Naive thymus-derived CD4-positive, alpha-beta T cell (primary cell): ENCODE measurements at places on chromosomes 7 and 10. TPM values are rescaled to one million over a fixed set of nuclear protein-coding genes. Genes with fewer than 3 reads are reported as not detected.

Gene GRID1
- not detected in 2 replicates for total RNA-seq

Gene CALML3
- not detected for total RNA-seq

Gene SMIM30
- 9.9 TPM for total RNA-seq

Gene EIF4H
- 223 TPM for total RNA-seq

Gene CYP3A7
- not detected for total RNA-seq

Gene BUD23
- 71.3 and 72.0 TPM in 2 replicates for total RNA-seq

Gene GPR15LG
- total RNA-seq: not detected

Gene LIPF
- not detected for total RNA-seq

Gene PON1
- total RNA-seq: not detected

GRCh38 chr7:16616542-16616941 lies 29.0 kb downstream of the ANKMY2 start:
- no peak for DNase-seq

- DNase-seq: no peak
Measured at GRCh38 chr7:132225216-132226030, 350.8 kb downstream of the PLXNA4 start.

DNA sequence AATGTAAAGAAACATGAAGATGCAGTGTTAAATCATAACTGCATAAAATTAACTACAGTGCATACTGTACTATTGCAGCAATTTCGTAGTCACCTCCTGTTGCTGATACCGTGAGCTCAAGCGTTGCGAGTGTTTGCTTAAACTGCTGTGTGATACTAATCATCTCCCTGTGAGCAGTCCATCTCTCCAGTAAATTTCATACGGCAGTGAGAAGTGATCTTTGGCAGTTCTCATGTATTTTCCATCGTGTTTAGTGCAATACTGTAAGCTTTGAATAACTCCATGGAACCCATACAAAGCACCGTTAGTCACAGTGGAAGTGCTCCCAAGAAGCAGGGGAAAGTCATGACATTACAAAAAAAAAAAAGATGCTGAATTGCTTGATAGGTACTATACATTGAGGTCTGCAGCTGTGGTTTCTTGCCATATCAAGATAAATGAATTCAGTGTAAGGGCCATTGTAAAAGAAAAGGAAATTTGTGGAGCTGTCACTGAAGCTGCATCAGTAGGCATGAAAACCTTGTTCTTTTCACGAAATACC lies 360.4 kb downstream of the EXOC4 start:
- no peak for DNase-seq

- no peak for DNase-seq
Measured at GRCh38 chr10:10847387-10847786, 170.3 kb upstream of the CELF2 start.

DNA sequence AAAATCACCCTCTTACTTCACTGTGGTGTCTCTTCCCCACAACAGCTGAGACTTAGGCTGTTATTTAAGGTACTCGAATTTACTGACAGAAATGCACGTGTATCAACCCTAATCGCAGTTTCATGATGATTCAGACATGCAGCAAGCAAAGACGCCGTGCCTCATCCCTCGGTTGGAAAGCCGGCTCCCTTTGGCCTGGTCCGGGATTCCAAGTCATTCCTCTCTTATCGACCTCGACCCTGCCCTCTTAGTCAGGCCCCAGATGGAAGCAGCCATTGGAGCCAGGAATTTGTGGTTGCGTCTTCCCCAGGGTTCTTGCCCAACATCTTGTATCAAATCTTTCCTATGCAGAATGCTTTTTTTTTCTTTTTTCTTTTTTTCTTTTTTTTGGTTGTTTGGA lies 229.5 kb downstream of the GATA3 start:
- DNase-seq: no peak

DNA sequence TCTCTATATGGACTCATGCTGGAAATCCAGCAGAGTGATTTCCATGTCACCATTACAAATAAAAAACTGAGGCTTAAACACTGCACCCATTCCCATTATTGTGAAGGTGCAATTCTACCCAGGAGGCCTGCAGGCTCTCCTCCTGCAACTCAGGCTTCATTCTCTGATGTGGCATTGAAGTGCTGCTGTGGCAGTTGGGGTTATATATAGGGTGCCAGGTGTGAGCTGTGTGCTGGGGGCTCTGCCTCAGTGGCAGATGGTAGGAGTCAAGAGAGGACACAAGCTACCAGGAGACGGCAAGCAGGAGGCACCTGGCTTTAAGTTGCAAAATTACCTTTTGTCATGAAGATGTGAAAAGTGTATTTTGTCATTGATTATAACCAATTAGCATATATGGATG lies 21.3 kb downstream of the ZNF107 start:
- DNase-seq: no peak

DNA sequence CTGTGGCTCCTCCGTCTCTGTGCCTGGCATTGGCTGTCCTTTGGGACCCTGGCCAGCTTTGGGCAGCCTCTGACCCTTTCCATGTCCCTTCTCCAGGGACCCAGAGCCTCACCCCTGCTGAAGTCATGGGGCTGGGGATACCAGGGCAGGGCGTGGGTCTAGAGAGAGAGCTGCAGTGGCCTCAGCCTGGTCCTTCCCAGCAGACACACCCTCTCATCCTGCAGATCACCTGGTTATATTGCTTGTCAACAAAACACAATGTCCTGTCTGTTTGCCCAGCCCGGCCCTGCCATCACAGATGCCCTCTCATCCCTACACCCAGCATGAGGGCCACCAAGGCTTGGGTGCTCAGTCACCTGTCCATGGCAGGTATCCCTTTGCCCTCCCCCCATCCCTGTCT lies 1.8 kb downstream of the MUC17 start:
- DNase-seq: no peak

DNA sequence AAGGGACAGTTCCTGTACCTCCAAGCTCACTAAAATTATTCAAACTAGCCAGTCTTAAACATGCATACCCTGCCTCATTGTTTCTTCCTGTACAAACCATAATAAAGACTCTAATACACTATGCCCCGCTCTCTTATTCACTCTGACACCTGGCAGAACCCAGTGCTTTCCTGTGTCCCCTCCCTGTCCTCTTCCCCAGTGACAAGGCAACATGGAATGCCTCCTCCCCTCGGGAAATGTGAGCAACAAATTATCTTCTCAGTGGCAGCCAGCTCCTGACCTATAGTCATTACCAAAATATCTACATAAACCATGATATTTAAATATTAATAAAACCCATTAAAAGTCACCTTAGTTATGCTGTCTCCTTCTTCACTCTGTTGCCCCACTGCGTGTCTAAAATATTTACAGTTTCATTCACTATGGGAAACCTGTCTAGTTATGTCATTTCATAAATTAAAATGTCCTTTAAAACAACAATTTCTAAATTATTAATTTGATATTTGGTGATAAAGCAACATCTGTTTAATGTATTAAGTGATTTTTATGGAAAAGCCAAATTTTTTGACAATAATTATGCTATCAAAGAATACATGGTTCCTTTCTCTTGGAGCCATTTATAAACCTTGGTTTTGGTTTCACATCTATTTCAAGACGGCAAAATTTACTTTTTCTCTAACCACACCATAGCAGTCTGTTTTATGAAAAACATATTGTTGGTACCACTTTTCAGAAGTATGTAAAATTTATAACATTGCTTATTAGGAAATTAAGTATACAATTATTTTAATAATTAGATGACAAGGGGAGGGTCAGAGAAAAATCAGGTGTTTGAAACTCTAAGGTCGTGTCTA lies 1355.2 kb downstream of the XPNPEP1 start:
- no peak for DNase-seq

- DNase-seq: no peak
Measured at GRCh38 chr7:17448479-17449423, 150.3 kb downstream of the AHR start.

DNA sequence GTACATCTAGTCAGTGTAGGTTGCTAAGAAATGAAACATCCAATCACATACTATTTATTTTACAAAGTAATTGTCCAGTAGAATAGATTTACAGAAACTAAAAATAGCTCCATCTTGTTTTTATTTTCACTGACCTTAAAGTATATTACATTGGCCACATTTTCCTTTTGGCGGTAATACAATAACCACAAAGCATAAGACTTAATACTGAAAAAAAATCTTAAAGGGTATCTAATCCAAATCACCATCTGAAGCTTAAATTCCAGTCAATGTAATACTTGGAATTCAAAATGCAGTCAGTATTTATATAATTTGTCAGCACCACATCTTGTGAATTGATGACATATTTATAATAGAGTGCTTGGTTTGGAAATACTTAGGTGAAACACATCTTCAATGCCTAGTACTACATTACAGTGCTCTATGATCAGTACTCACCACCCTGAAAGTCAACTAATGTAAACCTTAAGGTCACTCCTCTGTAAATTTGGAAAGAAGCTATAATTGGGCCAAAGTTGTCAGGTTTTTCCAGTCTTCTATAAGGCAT lies 8.9 kb downstream of the ANKMY2 start:
- DNase-seq: no peak

- no peak for DNase-seq
Measured at GRCh38 chr7:43825391-43825808, 43.9 kb downstream of the MRPS24 start.

- no peak for DNase-seq
Measured at GRCh38 chr7:82294382-82294784, 149.2 kb downstream of the CACNA2D1 start.

- DNase-seq: no peak
Measured at GRCh38 chr10:9274206-9274755, 1219.8 kb downstream of the GATA3 start.

- DNase-seq: no peak
Measured at GRCh38 chr7:107644309-107644974, 16.2 kb upstream of the SLC26A4 start.

DNA sequence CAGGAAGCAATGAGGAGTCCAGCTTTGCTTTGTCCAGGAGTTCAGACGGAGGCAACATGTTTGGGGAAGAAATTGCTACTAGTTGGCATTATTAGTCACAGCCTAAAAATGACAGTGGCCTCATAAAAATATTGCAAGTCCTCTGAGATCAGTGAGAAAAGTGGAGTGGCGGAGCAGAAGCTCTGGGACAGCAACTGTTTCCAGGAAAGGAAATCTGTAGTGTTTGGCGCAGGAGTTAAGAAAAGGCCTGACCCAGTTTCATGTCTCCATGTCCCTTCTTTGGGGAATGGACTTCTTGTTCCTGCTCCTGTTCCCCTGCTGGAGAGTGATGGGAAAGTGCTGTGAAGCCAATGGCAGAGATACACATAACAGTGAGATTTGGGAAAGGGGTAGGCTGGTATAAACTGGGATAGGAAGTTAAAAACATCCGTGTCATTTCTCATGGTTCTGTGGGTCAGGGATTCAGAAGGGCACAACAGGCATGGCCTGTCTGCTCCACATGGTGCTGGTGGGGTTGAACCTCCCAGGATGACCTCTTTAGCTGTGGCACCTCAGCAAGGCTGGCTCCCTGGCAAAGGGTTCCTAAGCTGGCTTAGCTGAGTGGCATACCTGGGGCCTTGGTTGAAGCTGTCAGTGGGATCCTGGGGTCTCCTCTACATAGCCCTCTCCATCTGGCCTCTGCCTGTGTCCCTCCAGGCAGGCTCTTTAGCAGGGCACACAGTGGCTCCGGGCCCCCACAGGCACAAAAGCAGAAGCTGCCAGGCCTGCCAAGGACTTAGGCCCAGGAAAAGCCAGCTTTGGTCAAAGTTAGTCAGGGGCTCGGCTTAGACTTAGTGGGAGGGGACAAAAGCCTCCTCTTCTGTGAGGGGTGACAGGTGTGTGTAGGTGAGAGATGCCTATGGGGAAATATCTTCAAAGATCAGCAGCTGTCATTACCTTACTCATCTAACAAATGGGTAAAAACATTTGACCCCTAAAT lies 77.7 kb downstream of the WDFY4 start:
- no peak for DNase-seq

DNA sequence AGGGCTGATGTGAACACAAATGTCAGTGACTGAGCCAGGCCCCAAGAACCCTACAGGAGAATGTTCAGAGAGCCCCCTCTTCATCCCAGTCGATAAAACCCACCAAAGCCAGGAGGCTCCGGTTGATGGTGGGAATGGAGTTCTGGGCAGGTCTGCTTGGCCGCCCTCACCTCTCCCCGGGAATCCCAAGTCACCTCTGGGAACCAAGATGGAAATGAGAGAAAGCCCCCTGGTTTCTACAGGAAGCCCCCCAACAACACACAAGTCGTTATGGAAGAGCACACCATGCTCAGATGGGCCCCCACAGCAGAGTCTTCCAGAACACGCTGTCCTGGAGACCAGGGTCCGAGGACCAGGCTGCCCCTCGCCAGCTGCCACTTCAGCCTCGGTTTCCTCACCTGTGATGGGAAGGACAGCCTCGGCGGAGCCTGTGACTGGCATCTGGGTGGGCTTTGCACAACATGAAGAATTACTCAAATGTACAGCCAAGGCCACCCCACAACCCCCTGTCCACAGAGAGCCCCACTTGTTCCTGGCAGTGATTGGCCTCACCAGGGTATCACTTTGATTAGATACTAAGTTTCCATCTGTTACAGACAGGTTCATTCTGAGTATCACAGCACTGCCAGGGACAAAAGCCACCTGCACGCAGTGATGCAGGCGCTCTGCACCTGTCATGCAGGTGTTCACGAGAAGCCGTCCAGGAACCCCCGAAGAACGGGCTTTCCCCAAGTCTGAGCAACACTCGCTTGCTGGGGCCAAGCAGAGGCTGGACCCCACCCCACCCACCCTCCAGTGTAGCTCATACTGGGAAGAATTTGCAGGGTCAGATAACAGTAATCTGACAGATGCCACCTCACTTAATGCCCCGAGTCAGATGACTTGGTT lies 57.6 kb downstream of the MKI67 start:
- DNase-seq: no peak

- no peak for DNase-seq
Measured at GRCh38 chr10:10911471-10911921, 106.2 kb upstream of the CELF2 start.

DNA sequence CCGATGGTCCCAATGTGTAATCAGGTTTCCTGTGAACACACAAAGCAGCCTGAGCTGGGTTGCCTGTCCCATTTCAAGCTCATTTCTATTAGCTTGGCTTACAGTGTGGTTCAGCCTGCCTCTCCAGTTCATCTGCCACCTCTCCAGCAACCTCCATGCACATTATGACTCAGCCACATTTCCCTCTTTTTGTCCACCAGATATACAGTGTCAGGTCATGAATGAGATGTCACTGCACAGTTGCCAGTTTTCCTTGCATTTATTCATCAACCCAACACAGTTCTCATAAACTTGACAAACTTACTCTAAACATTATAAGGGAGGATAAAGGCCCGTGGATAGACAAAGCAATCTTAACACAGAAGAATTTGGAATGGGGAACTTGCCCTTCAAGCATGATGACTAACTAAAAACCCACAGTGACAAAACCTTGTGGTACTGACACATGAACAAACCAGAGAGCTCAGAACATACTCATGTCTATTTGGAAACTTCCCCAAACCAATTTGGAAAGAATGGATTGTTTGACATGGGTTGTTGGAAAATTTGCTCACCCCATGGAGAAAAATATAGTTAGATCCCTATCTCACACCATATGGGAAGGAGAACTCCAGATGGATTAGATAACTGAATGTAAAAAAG lies 2.5 kb upstream of the CFAP58 start:
- no peak for DNase-seq

GRCh38 chr10:97766106-97766810 lies 5.5 kb downstream of the SFRP5 start:
- DNase-seq: no peak

GRCh38 chr10:102834143-102834542 lies 3.1 kb downstream of the CYP17A1 start:
- no peak for DNase-seq
